ENCODE measurements at places on chromosomes 11 and 22.

GRCh38 chr22:38981992-38982927, at the start of gene APOBEC3B:
Gene APOBEC3B, plus strand, starts transcription at chr22:38982347. Its CDS starts 107 bp downstream, at chr22:38982454.
- DNase-seq, result peak; percentile 84

- peak; percentile 46 for DNase-seq
Observed at GRCh38 chr11:65468874-65469333, 29.9 kb upstream of the MALAT1 start.

DNA sequence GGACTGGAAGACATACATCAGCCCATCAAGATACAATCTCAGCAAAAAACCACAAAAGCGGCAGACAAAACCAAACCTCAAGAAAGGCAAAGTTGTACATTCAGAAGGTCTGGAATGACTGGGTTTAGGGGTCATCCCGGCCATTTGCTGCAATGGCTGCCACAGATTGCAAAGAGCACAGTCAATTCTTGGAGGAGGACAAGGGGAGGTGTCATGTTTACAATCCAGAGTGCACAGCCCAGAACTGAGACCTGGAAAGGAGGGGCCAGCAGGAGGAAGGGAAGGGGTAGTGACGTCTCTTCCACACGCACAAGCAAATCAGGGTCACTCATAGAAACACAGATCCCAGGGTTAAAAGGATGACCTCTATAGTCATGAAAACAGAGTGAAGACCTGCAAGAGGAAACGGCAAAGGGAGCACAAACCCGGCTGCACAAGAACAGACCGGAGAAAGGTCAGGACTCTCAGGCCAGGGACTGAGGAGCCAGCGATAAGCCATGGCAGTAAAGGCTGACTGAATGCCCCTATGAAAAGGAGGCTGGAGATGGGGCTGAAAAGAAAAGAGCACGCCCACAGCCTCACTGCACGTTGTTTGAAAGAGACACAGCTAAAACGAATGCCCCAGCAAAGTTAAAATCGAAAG, 18.2 kb upstream of the MUC5AC start:
- no peak for DNase-seq

DNA sequence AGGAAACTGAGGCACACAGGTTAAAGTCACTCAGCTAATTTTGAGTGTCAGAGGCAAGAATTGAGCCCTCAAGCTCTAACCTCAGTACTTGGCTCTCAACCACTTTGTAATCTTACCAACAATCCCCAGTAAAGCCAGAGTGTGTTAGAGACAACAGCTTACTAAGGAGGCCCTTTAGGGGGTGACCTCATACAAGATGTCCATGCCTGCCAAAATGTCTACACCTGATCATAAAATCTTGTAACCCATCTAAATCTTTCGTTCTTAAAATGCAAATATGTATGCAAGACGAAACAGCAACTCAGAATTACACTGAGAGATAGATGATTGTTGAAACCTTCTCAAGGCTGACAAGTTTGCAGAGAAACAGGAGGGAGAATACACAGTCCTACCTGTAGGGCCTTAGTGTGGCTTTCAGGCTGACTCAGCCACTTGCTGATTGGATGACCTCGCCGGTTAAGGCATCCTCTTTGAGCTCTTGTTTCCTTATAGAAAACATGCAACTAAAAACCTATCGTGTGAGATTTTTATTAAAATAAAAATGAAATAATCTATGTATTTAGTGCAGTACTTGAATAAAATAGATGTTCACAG, 143.2 kb downstream of the OPCML start:
- no peak for DNase-seq

- DNase-seq, result no peak
Observed at GRCh38 chr11:84824624-84825023, 802.5 kb downstream of the DLG2 start.

DNA sequence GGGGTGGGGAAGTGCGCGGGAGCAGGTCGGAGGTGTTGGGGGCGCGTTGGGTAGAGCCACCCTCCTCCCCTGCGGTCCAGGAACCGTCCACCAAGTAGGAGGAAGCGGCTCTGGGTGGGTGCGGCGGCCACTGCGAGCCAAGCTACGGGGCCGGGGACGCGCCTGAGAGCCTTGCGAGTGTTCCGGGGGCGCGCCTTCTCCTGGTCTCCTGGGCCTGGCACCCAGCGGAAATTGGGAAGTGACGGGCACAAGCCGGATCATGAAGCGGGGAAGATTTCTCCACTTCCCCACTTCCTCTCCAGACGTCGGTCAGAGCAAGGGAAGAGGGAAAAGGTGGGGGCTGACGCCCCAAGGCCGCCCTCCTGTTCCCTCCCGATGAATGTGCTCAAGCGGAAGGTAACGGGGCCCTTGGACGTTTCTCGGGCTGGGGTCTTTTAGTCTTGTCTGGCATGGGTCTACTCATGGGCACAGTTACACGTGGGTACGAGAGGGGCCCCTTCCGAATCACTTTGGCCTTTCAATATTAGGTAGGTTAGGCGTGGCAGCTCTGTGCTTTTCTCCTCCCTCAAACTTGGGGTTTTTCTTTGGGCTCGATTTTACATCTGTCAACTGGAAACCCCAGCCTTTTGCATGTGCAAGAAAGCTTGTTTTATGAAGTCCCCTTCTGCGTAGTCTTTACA, 865 bp downstream of the RBM14 start:
- DNase-seq, result no peak

DNA sequence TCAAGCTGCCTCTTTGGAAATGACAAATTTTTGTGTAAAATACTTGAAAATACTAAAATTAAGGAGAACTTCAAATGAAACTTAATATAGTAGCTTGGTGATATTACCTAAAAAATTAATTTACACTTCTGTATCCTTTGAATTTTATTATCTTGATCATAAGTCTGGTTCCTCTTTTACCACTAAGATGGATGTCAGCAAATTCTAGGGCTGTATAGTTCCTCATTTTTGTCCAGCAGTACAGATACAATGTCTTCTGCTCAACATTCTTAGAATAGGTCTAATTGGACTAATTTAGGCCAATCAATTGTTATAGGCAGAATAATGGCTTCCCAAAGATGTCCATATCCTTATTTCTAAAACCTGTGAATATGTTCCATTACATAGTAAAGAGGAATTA, 1298.0 kb upstream of the RAG2 start:
- DNase-seq, result no peak

GRCh38 chr11:118109231-118109630, 22.5 kb upstream of the SMIM35 start:
- peak; percentile 6 for DNase-seq

DNA sequence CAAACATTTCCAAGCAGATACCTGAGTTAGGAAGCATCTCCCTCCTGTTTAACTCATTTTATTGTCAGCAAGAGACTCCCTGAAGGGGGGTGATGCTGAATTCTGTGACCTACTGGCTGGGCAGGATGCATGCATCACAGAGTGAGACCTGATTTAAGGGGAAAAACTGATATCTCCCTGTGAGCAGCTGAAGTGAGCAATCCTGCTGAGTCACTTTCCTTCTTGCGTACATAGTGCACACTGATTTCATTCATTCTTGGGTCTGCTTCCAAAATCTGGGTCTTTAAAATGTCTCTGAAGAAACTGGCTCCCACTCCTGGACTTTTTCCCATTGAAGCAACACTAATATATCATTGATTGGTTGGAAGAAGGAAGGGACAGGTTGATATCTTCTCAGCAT, 23.3 kb downstream of the P4HA3 start:
- DNase-seq, result peak; percentile 96

DNA sequence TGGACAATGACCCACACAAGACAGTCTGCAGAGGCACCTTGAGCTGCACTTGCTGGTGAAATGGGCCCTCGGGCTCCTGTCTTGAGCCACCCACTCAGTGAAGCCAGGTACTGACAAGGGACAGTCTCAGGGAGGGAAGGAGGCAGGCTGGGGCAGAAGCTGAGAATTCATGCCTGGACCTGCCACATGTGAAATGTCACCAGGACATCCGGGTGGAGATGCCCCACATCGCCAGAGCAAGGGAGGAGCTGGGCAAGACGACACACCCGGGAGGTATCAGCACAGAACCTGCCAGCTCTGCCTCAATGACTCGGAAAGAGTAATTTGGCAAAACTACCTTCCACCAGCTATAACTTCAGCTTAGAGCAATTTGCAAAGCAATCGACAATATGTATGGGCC, 23.5 kb downstream of the CPT1A start:
- no peak for DNase-seq

DNA sequence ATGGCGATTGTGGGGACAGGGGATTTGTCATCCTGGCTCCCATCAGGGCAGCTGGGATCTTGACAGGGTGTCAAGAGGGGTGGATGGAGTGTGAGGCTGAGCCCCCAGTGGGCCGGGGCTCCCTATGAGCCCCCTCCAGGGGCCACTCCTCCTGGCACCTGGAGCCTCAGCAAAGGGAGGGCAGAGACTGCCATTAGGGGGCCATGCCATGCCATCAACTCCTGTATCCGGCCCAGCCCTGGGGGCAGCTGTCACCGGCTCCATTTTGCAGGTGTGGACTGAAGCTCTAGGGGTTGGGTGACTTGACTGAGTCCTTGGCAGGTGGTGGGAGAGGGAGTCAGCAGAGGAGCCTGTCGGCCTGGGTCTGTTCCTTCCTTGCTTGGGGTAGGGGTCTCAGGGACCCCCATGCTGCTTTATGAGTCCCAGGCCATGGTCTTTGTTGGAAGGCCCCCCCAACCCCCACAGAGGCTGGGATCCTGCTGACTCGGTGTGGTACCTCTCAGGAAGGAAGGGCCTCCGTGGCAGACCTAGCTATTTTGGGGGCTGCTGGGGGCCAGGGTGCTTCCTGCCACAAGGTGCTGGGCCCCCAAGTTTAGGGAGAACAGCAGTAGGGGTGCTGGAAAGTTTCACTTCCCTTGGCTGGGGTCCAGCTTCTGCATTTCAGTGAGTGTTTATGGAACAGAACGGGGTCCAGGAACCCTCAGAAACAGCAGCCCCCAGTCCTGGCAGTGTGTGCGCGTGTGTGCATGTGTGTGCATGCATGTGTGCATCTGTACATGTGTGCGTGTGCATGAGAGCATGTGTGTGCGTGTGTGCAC, 1.5 kb downstream of the ACY3 start:
- no peak for DNase-seq

- peak; percentile 97 for DNase-seq
Observed at GRCh38 chr11:73308961-73309919, 1.2 kb downstream of the ARHGEF17 start.

GRCh38 chr11:80937842-80938241, 1497.0 kb upstream of the TENM4 start:
- peak; percentile 42 for DNase-seq

- DNase-seq, result no peak
Observed at GRCh38 chr22:40352763-40353162, 6.5 kb downstream of the ADSL start.

DNA sequence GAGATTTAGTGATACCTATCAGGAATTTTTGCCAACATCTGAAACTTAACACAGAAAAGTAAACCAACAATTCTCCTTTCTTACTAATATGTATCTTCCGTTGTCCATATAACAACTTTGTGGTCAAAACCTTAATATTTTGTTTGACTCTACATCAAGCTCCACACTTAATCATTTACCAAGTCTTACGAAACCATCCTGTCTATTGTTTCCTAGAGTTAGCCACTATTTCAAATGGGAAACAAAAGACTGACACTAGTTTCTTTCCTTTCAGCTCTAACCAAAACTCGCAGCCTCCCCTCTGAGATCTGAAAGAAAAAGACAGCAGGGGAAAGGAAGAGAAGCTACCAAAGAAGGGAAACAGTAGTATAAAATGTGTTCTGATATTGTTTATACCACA, 26.5 kb upstream of the PRDM10 start:
- DNase-seq, result no peak

DNA sequence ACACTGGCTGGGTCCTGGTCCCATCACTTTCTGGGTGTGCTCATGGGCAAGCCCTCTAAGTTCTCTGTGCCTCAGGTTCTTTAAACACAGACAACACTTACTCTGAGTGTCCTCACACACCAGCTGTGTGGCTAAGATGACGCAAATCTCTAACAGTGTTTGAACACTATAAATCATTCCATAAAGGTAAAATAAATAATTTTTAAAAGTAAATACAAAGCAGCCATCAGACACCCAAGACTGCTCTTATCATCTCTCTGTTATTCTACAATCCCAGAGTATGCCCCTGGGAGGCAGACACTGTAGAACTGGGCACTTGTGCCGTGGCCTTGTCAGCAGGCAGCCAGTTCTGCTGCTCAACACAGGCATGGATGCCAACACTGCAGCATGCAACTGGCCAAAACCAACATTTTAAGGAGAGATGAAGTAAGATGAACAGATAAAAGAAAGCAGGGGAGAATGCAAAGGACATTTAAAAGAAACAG, 56.8 kb downstream of the RPL27A start:
- DNase-seq, result no peak

All from NCI-H226 (cell line).